ENCODE measurements at places on chromosomes 1 and 21.
A peak's percentile ranks its signal among the peaks of the same experiment; 100 is the strongest.

GRCh38 chr1:8115769-8116167 lies 89.7 kb upstream of the ERRFI1 start:
- DNase-seq = no peak

DNA sequence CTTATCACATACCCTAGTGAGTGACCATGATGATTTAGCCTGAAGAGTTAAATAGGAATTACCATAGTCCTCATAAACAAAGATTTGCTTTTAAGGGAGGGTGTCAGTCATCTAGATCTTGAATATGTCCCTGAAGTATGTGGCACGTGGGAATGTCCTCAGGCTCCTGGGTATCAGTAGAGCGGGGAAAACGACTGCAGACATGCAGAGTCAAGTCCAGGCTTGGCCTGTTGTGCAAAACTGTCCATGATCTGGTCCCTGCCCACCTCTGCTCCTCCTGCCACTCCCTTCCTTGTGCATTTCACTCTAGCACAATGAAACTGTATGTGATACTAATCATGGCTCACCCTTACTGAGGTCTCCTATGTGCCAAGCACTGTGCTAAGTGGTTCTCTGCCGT lies 12.9 kb downstream of the MOV10 start:
- DNase-seq = no peak

DNA sequence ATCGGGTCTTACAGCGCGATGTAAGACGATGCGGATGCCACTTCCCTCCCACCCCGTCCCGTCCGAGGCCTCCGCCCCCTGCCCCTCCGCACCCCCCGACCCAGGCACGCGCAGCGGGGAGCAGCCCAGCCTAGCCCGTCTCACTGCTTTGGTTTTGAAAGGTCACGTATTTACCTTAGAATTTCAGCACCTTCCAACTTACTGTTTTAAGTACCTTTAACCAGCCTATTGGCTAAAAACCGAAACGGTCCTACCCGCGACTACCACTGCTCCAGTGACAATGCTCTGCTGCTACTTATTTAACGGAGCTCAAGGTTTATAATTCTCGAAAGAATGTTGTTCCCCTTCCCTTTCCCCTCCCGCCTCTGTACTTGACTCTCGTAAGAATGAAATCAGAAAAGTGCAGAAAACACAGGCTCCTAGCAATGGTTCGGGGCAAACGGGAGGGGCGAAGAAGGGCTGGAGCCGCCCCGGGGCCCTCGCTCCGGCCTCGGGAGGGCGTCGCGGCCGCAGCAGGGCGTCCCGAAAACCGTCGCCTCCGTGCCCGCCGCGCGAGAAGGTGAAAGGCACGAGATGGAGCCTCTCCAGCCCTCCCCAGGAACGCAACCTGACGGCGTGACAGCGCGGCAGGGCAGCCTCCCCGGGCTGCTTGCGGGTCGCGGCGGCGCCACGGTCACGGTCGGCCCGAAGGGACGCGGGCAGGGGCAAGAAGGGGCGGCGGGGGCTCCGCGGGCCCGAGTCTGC lies 667 bp downstream of the TMEM50B start:
- peak; percentile 67 for DNase-seq

- DNase-seq = peak; percentile 62
These were observed 143.0 kb downstream of the ELAVL4 start for GRCh38 chr1:50251702-50252101.

DNA sequence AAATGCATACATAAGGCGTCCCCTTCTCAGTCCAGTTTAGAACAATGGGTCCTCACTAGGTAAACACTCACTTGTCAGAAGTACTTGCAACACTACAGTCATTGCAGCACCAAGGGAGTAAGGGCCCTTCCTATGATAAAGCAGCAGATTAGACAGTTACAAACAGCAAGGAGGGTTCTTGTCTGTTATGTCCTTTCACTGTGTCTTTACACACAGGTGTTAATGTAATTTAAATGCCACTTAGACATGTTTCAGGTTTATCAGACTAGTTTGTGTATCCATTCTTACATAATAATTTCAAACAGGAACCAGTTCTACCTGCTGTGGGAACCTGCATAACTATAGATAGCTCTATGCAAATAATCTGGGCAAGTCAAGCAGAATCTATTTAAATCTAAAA lies 105.6 kb upstream of the USH2A start:
- no peak for DNase-seq

DNA sequence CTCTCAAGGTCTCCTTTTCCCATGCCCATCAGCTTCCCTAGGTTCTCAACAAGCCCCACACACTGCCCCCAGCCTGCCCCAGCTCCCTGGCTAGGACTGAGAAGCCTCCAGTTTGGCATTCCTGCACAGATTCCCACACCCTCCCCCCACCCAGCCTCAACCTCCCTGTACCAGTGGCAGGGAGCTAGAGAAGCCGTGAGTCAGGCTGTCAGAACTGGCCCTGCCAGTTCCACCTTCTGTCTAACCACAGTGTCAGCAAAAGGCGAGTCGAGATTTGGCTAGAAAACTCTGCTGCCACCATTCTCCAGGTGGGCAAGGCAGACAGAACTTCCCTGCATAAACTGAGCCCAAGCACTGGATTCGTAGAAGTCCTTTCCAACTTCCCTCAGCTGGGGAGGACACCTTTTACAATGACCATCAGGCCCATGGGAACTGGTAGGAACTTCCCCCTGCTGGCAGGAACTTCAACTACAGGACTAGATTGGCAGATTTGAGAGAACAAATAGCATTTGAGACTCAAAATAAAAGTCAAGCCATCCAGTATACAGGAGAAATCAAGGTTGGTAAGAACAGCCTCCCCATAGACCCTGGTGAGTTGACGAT lies 31.0 kb downstream of the TNNT2 start:
- peak; percentile 64 for DNase-seq

DNA sequence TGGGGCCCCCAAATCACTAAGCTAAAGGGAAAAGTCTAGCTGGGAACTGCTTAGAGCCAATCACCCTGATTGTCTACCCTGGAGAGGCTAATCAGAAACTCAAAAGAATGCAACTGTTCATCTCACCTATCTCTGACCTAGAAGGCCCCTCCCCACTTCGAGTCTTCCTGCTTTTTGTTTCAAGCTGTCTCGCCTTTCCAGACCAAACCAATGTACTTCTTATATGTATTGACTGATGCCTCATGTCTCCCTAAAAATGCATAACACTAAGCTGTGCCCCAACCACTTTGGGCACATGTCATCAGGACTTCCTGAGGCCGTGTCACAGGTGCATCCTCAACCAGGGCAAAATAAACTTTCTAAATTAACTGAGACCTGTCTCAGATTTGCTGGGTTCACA lies 209.5 kb downstream of the APP start:
- no peak for DNase-seq

DNA sequence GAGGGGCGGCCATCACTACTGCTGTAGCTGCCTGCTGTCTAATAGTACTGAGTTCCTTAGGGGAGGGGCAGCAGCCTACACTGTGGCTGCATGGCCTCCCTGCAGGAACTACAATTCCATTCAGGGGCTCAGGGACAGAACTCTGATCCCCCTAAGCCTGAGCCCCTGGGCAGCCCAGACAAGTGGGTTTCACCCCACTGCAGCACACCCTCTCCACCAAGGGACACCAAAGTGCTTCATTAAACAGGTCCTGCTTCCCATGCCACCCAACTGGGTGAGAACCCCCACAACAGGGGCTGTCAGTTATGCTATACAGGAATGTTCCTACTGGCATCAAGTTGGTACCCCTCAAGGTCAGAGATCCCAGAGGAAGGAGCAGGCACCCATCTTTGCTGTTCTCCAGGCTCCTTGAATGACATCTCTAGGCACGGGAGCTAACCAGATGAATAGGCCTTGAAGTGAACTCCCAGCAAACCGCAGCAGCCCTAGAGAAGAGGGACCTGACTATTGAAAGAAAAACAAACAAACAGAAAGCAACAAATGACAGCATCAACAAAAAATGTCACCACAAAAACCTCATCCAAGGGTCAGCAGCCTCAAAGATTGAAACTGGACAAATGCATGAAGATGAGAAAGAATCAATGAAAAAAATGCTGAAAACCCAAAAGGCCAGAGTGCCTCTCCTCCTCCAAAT lies 437.4 kb downstream of the NUF2 start:
- no peak for DNase-seq

DNA sequence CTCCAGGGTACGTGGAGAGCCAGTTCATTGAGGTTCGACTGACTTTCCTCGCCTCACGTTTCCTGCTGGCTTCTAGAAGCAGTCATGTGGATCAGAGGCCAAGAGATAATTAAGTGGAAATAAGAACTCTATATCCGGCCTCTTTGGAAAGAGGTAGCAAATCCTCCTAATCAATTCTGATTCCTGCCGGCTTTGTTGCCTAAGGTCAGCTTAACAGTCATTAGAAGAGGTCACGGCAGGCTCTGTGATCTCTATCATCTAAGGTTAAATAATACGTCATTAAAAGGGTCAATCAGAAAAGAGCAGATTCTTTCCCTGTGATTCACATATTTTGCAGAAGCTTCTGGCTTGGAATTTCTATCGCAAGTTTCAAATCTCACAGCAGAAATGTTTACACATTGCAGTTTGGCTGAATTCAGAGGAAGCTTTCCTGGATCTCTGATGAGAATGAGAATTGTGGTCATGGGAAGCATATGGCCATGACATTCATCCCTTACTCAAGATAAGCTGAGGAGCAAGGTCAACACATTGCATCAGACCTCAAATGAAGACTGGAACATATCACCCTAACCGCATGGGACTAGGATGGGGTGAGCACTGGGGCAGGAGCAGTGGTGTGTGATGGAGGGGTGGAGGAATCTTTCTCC lies 189.4 kb downstream of the PBX1 start:
- no peak for DNase-seq

- no peak for DNase-seq
These were observed 1051.7 kb downstream of the TTLL7 start for GRCh38 chr1:82947278-82947677.

- no peak for DNase-seq
These were observed 32.4 kb downstream of the SPTA1 start for GRCh38 chr1:158654086-158654485.

DNA sequence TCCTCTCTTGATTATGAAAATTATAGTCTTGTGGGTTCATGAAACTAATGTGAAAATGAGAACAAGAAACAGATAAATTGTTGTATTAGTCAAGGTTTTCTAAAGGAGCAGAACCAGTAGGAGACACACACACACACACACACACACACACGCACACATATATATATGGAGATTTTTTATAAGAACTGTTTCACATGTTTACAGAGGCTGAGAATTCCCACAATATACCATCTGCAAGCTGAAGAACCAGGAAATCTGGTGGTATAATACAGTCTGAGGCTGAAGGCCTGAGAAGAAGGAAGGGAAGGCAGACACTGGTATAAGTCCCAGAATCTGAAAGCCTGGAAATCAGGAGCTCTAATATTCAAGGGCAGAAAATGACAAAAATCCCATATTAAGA lies 70.9 kb upstream of the RGS18 start:
- no peak for DNase-seq

- DNase-seq = no peak
These were observed 458.3 kb upstream of the USP24 start for GRCh38 chr1:55673416-55673815.

Measured in stomach (tissue), 19 donors.